ENCODE measurements at places on chromosomes 6 and 20.
A peak's percentile ranks its signal among the peaks of the same experiment; 100 is the strongest.

DNA sequence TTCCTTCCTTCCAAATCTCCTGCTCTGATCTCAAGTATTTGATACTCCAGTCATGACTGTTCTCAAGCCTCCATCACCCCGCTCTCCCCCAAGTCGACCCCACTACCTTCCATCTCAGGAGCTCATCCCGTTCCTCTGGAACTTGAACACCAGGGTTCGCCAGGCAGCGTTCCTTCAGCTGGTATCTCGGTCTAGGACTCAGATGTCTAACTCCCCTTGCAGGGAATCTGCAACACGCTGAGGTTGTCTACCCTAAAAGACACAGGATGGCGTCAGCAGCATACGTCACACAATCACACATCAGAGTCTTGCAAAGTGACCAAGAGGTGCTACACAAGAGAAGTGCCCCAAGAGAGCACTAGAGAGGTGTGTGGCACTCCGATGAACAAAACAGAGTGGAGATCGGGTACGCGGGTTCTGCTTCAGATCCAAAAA, 706 bp downstream of the ZNF184 start:
- peak; percentile 41 for DNase-seq

DNA sequence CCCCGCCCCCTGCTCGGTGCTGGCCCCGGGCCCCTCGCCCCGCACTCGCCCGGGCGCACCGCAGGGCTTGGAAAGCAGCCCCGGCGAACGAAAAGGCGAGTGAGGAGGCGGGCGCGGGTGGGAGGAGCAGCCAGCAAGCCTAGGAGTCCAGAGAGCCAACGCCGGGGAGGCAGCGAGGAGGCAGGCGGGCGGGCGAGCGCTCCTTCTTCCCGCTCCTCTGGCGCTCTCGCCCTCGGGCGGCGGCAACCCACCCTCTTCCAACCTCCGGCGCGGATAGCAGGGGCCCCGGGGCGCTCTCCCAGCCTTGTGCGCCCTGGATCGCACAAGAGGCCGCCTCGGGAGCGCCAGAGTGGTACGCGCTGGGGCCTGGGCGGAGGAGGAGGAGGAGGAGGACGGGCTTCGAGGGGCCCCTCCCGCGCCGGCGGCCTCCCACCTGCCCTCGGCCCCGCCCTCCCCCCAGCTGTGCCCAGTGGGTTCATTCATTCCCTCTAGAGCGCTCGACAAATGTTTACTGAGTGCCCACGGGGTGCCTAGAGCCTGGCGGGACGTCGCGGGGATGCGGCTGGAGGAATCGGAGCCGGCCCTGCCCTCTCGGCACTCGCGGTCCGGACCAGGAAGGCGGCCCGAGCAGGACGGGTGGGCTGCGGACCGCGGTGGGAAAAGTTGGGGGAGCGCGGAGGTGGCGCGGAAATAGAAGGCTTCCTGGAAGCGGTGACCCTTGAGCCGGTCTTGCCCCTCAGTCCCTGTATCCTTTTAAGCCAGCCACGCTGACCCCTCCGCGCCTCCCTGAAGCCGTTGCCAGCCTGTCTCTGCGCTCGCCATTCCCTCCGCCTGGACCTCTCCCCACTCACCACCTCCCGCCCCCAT, at the start of gene BMP7:
BMP7 (minus strand) TSS at position 351 of the 867 bp plus-strand sequence. CDS start 519 bp downstream, outside the sequence.
- DNase-seq, result no peak

DNA sequence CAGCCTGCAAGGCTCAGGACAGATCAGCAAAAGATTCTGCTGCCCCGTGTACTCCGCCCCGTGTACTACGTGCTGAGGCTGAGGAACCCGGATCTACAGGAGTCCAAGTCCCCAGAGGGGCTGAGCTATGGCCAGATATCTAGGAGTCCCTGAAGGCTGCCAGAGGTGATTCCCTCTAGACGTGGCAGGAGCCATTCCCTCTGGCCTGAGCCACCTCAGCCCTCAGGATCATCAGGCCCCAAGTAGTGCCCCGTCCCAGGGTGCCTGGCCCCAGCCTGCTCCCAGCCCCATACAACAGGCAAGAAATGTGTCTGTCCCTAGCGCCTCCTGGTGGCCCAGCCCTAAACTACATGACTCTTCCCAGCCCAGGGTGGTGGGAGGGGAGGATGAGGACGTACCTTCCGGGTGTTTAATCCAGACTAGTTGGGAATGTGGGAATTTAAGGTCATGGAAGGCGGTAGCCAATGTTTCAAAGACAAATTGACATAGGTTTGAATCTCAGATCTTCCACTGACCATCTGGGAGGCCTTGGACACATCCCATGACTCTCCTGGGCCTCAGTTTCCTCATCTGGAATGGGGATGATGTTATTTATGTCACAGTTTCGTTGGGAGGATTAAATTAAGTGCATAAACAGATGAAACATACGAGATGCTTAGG, 49.4 kb upstream of the PTPN1 start:
- DNase-seq, result peak; percentile 85

- no peak for DNase-seq
Measured at GRCh38 chr20:45752746-45753145, 30.6 kb downstream of the SPINT4 start.

GRCh38 chr20:37423545-37423944, 77.6 kb downstream of the SRC start:
- no peak for DNase-seq

- DNase-seq, result no peak
Measured at GRCh38 chr6:34562861-34563512, 6.9 kb upstream of the SPDEF start.

- DNase-seq, result no peak
Measured at GRCh38 chr6:161128230-161128629, 136.7 kb downstream of the MAP3K4 start.

- no peak for DNase-seq
Measured at GRCh38 chr6:424741-425417, 33.3 kb downstream of the IRF4 start.

DNA sequence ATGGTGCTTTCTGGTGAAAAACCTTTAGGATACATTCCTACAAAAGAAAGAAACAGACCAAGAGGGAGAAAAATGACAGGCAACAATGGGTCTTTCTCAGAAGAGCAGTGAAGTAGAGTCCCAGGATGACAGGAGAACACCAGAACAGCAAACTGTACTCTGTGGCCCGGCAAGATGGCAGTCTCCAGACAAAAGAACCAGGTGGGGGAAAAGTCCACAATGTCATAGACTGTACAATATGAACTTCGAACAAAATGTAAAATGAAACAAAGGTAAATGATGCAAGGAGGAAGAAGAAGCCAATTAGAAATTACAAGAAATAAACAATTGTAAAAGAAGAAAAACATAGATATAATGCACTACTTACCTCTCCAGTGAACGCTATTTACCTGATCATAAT, 23.2 kb upstream of the HSF2 start:
- DNase-seq, result no peak

- peak; percentile 13 for DNase-seq
Measured at GRCh38 chr20:1301031-1301529, 27.9 kb downstream of the SDCBP2 start.

- DNase-seq, result no peak
Measured at GRCh38 chr20:6764619-6765018, 2.9 kb upstream of the BMP2 start.

GRCh38 chr6:144418959-144419545, 133.9 kb downstream of the UTRN start:
- no peak for DNase-seq
